ENCODE measurements at places on chromosomes 1 and 21. TPM values are rescaled to one million over a fixed set of nuclear protein-coding genes. Genes with fewer than 3 reads are reported as not detected.

The PLA2G2F gene
- not detected for polyA plus RNA-seq

- DNase-seq: no peak
Observed at GRCh38 chr1:241934201-241934848, 23.2 kb upstream of the BECN2 start.

GRCh38 chr1:93635614-93636543, 45.8 kb downstream of the BCAR3 start:
- no peak for DNase-seq

The NR1I3 gene
- not detected for polyA plus RNA-seq

- DNase-seq: no peak
Observed at GRCh38 chr1:203638950-203639349, 12.3 kb downstream of the ATP2B4 start.
